Activated CD4-positive, CD25-positive, alpha-beta regulatory T cell (primary cell): ENCODE measurements at places on chromosomes 6 and 20.

GRCh38 chr6:82693094-82693493, 329.5 kb downstream of the TPBG start:
- DNase-seq: no peak

- DNase-seq: no peak
These were observed 20.6 kb downstream of the CNBD2 start for GRCh38 chr20:35988910-35989463.

- no peak for DNase-seq
These were observed 4.0 kb upstream of the HEY2 start for GRCh38 chr6:125745281-125746018.

DNA sequence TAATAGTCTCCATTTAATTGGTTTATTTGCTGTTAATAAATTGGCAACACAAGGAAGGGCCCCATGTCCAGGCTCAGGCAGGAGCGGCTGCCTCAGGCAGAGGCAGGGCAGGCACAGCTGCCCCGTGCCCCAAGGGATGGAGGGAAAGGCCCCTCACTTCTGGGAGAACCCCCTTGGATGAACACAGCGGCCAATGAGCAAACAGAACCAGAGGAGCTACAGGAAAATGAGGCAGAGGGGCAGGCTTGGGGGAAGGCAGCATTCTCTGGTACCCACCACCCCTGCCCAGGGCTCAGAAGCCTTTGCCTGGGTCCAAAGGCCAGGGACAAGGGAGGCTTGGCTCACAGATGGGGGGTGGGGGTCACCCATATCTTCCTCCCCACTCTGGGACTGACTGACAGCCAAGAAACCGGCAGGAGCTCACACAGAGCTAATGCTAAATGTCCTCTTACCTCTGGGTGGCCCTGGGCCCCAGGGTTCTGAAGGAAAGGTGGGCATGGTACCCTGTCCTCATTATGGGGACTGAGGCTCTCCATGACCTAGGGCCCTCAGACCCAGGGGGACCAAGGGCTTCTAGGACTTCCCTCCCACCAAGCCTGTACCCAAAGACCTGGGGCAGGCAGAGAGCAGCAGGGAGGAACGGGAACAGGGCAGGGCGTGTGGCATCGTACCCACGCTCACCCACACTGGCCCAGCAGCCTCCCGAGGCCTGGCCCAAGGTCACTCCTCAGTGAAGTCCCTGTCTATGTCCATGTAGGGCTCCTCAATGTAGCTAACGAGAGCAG, 47.0 kb downstream of the MYH7B start:
- no peak for DNase-seq

- no peak for DNase-seq
These were observed 57.1 kb upstream of the C20orf144 start for GRCh38 chr20:33604991-33605370.

DNA sequence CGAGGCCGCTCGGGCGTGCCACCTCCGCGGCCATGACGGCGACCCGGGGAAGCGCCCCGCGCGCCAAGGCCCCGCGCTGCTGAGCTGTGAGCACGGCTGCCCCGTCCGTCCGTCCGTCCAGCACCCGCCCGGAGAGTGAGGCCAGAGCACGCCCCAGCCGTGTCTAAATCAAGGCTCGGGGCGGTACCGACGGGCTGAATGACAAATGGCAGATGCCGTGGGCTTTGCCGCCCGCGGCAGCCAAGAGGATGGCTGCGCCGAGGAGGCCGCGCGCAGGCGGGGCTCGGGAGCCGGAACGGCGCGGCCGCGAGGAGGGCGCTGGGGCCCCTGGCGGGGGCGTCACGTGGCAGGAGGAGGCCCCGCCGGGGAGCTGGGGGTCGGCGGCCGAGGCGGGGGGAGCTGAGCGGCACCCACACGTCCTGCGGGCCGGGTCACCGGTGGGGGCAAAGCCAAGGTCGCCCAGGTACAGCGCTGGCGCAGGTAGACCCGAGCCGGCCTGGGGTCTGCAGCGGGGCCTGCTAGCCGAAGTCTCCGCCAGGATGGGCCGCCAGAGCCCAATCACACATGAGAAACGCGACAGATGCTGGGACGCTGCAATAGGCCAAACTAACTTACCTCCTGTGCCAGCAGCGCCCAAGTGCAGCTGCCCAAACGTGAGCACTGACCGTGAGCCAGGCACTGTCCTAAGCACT, at the start of gene PLAGL1:
PLAGL1 (minus strand) TSS at position 140 of the 692 bp plus-strand sequence. CDS start 60,123 bp downstream, outside the sequence.
- DNase-seq: no peak

GRCh38 chr6:17663226-17663625, 43.5 kb downstream of the NUP153 start:
- DNase-seq: no peak

DNA sequence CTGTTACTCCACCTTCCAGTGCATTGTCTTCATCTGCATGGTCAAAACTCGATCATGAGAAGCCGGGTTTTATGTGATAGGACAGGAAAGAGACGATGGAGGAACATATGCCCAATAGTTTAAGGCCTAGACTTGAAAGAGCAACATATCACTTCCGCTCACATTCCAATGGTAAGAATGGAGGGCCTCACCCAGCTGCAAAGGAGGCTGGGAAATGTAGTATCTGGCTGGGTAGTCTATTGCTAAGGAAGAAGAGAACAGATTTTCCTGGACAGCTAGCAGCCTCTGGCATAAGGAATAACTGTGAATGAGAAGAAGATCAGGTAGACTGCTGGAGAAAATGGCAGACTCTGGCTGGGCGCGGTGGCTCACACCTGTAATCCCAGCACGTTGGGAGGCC, 19.2 kb downstream of the FITM2 start:
- no peak for DNase-seq
